ENCODE measurements at places on chromosomes 12 and 14. TPM values are rescaled to one million over a fixed set of nuclear protein-coding genes. Genes with fewer than 3 reads are reported as not detected.

The HVCN1 gene
- total RNA-seq = 10.9 TPM

GRCh38 chr12:3487027-3487426 is 4.0 kb upstream of the PRMT8 start:
- DNase-seq = no peak

GRCh38 chr14:22510527-22511110 is 78.4 kb downstream of the DAD1 start:
- no peak for DNase-seq

GRCh38 chr14:71384007-71384845 is 477.0 kb downstream of the PCNX1 start:
- no peak for DNase-seq

DNA sequence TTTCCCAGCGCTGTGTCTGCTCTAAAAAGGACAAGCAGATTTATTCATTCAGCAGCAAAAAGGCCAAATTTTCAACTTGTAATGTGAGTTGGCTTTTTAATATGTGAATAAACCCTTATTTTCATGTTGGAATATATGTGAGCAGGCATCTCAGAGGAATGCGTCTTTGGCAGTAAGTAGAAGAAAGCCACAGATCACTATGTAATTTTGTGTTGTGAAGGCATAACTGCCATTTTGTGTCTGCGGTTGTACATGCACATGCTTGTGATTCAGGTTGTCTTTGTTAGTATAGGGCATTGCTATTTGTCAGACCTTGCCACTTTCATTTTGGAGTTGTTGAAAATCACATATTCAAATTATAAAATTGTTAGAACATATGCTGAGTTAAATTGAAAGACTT is 398.8 kb upstream of the RGS6 start:
- DNase-seq = no peak

Data from omental fat pad (tissue), 4 donors.